ENCODE measurements at places on chromosomes 5 and 9.

DNA sequence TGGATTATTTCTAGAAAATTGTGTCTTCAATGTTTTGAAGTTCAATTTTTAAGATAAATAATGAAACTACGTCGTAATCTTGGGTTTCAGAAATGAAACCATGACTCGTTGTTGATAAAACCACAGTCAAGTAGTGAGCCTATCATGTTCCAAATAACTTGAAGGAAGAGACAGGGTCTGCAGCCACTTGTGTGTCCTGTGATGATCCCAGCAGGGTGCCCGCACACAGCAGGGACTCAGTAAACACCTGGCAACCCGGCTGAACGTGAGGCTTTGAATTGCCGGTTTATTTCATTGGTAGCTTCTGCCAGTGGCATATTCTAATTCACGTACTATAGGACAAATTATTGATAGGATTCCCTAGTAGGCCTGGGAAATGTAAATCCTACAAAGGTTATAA, 679.6 kb downstream of the IRX1 start:
- no peak for DNase-seq

GRCh38 chr9:76433836-76434235, 25.1 kb upstream of the GCNT1 start:
- DNase-seq: no peak

DNA sequence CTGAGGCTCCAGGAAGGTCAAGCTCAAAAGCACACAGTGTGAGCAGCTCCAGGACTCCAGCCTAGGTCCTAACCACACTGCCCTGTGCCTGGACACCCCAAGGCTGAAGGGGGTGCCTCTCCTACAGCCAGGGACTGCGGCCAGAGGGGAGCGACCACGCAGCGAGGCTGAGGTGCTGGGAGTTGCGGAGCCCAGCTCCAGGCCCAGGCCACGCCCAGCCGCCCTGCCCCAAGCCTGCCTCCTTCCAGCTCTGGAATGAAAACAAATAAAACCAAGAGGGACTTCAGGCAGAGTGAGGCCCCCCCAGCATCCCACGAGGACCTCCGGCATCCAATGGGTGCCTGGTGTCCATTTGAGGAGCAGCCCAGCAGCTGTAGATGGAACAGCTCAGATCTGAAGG, 15.2 kb downstream of the VAV2 start:
- no peak for DNase-seq

- DNase-seq: no peak
Measured at GRCh38 chr5:91941588-91941987, 558.5 kb upstream of the ARRDC3 start.

DNA sequence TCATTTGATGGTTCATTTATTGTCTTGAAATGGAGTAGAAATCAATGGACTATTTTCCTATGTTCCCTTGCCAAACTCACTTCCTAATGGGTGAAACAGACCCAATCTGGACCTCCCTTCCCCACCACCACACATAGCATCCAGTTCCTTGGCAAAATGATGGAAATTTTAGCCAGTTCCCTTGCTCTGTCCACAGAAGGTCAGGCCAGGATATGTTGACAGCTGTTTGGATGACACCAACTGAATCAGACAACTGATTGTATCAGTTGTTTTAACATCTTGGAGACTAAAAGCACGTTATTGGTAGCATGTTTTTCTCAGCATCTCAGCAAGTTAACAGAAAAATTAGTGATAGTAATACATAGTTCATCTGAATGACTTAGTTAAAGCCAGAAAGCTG, 534.8 kb downstream of the PSAT1 start:
- no peak for DNase-seq

- peak; percentile 76 for DNase-seq
Measured at GRCh38 chr9:129737479-129738274, 15.2 kb downstream of the PTGES start.

DNA sequence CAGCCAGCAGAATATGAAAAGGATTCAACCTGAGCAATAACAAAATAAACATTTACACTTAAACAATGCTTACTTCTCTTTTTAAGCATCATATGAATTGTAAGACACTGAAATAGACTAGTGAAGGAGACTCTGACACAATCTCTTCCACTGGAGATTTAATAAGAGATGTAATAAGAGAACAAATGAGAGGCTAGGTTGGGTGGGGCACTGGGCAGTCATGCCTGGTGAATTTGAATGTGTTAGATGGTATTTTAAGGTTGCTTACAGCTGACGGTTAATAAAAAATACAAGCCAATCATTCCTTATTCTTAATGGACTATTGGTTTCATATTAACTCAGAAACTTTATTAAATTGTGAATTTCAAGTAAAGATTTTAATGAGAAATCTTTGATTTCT, 105.9 kb upstream of the TARS1 start:
- DNase-seq: no peak

DNA sequence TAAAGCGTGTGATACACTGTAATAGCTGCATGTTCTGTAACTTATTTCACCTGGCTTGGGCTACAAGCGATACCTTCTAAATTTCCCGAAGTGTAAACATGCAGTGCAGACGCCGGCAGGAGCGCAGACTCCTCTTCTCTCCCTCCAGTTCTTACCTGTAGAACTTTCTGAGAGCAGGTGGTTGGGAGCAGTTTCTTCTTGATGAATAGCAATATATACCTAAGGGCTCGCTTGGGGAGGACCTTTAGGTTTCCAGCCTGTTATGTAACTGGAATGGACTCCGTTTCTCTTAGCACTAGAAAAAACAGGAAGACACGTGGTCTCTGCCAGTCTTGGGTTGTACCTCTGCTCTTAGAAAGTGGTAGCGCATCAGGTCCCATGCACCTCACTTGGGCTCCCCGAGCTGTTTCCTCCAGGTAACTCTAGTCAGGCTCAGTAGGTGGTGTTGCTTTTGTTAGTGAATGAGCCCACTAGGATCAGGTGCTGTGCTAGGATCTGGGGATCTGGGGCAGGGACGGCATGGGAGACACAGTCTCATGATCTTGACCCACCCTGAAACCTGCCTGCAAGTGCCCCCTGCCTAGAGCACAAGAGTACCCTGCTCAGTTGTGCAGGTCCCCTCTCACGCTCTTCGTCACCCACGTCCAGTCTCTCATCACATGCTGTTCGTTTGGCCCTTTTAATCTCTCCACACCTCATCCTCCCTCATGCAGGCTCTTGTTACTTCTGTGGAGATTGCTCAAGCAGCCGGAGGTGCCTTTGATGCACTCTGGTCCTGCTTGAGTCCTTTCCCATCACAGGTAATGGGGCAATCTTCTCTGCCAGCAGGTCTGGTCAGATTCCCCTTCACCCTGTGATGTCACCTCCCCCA, 2.8 kb downstream of the TENT4A start:
- no peak for DNase-seq

DNA sequence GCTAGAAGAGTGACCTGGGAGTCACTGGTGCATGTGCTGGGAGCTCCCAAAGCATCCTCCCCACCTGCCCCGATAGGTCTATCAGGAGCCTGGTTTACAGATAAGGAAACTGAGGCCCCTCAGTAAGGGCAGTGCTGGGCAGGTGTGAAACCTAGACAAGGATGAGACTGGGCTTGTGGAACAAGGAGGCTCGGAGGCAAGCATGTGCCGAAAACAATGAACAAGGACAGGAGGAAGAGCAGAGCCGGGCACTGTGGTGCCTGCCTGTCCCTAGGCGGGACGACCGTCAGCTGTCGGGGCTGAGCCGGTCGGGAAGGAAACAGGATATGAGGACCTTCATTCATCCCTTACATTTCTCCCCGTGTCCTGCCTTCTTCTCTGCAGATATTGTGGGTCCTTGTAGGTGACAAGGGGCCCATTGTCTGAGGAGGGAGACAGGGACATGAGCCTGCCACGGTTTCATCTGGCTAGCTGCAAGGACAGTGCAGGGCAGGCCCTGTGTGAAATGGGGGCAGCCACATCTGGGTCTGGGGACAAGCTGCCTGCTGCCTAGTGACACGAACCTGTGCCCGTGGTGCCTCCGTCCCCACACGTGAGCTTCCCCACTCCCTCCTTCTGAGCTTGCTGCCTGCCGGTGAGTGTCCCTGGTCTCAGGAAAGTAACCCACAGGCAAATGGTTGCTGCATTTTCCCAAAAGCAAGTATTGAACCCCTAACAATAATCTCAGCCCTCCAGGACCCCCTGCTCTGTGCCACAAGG, 18.6 kb downstream of the FGD3 start:
- DNase-seq: no peak

DNA sequence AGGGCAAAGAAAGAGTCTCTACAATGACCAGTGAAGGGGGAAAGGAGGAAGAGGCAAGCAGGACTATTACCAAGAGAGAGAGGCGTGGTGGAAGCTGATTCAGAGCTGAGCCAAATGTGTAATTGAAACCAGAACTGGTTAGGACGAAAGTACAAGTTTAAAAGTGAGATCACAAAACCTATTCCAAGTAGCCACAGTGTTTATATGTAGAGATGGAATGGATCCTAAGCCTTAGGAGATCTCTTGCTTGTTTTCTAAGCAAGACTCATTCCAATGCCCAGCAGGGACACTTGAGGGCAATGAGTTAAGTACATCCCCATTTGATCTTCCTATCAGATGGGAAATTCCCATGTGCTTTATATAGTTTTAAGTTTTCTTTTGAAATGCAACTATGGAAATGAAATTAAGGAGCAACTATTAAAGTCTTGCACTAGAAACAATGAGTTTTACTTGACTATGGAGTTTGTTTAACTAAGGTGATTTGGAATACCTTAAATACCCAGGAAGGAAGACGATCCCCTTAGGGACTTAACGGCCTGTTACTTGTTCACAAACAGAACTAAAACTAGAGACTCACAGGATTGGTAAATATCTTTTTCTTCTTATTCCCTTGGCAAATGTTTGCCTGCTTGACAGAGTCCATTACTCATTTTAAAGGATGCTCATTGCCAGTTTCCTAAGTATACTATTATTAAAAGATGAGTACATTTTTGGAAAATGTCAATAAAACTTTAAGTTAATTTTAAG, 51.1 kb upstream of the SNX2 start:
- DNase-seq: no peak

DNA sequence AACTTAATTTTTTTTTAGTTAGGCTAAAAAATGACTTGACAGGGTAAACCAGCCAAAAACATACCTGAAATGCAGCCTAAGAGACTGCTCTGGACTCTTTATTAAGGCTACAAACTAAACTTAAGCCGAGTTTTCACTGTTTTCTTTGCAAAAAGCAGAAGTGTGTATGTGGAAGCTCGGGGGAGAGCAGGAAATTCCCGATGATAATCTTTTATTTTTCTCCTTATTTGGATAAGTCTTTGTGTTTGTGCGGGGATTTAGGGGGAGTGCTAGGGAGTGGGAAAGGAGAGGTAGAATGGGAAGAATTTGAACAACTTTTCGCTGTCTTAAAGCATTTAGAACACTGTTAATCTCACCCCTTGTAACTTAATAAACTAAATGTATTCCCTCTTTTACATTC, 30.7 kb upstream of the GPR21 start:
- DNase-seq: no peak

GRCh38 chr9:134938346-134939079, 20.8 kb upstream of the FCN1 start:
- DNase-seq: no peak

- no peak for DNase-seq
Measured at GRCh38 chr5:157292599-157292998, 26.7 kb downstream of the CYFIP2 start.

DNA sequence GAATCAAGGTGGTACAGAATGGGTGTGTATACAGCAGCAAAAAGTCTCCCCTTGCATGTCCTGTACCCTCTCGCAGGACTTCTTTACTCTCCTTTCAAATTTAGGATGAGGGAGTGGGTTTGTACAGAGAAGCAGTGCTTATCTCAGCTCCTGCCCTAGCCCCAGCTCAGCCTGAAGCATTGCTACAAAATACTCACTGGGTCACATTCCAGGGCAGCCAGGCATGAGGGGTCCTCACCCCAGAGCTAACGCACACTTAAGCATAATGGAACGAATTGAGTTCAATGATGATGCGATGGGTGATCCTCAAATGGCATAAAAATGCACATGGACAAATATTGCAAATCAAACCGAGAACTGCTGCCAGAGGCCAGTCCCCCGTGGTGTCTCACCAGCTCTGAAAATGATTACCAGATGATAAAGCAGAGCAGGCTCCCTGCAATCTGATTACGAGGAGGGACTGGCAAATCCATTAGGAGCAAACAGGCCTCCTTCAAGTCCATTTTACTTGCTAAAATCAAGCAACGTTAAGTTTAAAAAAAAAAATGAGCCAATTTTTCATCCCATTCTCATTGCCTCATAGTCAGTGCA, 231.6 kb upstream of the TAS2R1 start:
- DNase-seq: no peak

GRCh38 chr5:161051920-161052500, 200.0 kb upstream of the ATP10B start:
- no peak for DNase-seq

GRCh38 chr5:31052937-31053658, 140.4 kb upstream of the CDH6 start:
- DNase-seq: no peak

GRCh38 chr5:535846-536698, 11.8 kb upstream of the SLC9A3 start:
- no peak for DNase-seq

DNA sequence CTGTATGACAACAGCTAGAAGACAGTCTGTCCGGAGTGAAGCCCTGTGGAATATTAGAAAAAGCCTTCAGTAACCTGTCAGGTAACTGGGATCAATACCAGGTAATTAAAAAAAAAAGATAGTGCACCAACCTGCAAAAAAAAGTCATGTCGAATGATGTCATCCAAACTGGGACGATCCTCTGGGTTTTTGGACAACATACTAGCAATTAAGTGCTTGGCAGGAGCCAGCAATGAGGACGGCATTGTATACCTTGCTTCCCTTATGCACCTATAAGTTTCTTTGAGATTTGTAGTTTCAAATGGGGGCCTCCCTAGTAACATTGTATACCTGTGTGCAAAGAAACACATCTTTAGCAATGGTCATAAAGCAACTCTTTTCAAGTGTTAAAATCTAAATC, 2.8 kb downstream of the PLK2 start:
- DNase-seq: no peak

GRCh38 chr5:36743891-36744772, 132.4 kb upstream of the NIPBL start:
- DNase-seq: no peak

DNA sequence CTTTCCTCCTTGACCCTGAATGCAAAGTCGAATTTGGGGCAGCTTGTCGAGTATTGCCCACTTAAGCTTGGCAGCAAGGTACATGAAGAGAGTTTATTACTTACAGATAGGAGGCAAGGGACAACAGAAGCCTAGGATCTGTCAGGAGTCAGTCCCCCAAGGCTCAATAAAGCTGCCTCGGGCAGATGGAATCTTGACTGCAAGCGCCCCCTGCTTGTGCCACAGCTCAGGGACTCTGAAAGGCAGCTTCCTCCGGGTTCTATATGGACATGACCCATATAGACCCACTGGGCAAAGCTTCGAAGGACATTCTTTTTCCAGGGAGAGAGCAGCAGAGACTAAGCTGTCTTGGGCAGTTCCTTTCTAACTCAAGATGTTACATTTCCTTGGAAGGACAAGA, 971.5 kb downstream of the EFNA5 start:
- no peak for DNase-seq

DNA sequence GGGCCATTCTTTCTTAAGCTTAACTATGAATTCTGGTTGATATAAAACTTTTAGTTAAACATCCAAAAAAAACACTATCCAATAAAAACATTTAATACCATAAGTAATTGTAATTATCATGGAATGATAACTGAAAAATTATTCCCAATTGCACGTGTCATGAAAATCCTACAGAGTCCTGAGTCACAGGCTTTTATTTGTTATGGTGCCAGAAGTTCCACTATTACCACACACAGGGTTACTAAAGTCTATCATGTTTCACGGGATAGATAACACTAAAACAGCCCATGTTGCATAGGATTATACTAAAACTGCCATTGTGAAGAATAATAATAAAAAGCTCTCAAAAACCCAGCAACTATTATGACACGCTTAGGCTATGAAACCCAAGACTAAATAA, 1381.8 kb downstream of the EFNA5 start:
- no peak for DNase-seq

Measured in stimulated activated CD4-positive, alpha-beta T cell treated with anti-CD3 and anti-CD28 coated beads, Interleukin-15, amount 100 ng/mL, for 1 hour (primary cell).